Natural killer cell treated with Interleukin-12 subunit alpha and Interleukin-12 subunit beta and Interleukin-15 and Interleukin-18, amount 100 ng/mL, for 72 hours (primary cell): ENCODE measurements at places on chromosomes 16 and 17.

GRCh38 chr16:82055728-82056549 lies 20.9 kb downstream of the HSD17B2 start:
- no peak for DNase-seq

DNA sequence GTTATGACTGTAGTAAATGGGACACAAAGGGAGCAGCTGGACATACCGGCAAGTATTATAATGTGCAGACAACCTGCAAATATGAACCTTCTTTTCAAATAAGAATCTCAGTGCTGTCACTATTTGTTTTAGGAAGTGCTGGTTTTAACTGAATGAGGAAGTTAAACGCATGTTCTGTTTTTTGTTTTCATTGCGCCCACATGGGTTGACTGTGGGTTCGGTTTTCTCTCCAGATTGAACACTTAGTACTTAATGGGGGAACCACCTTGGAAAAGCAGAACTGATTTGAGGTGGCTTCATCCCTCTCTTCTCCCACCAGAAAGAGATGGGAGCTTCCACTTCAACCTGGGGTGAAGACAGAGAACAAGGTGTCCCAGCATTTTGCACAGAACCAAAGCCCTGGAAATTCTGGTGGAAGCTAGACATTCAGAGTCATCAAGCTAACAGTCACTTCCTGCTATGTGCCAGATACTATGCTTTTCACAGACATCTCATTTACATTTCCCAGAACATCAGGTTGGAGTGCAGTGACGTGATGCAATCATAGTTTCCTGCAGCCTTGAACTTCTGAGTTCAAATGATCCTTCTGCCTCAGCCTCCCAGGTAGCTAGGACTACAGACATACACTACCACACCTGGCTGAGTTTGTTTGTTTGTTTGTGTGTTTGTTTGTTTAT lies 149.8 kb downstream of the CDH13 start:
- no peak for DNase-seq

DNA sequence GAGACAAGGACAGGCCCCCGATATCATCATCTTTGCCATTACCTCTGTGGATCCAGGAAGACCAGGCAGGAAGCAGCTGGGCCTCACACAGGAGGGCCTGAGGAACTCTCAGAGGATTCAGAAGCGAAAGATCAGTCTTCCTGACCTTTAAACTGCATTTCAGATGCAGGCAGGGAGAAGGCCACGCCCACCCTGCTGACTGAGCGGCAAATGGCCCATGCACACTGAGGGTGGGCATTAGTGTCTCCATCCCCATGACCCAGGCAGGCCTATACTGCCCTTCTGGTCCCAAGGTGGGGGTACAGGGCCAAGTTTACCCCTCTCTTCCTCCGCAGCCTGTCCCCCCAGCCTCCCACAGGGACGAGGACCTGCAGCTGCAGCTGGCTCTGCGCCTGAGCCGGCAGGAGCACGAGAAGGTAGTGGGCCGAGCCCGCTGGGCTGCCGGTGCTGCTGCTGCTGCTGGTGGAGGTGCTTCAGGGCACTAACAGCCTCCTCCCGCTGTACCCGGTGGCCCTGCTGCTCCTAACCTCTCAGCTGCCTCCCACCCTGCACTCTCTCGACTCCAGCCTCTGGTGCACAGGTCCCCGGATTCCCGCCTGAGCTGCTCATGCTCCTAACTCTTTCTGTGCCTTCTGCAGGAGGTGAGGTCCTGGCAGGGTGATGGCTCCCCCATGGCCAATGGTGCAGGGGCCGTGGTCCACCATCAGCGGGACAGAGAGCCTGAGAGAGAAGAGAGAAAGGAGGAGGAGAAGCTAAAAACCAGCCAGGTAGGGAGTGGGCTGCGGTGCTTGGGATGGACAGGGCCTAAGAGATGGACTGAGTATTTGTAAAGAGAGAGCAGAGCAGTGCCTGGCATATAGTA lies 6.2 kb downstream of the EPN3 start:
- no peak for DNase-seq

DNA sequence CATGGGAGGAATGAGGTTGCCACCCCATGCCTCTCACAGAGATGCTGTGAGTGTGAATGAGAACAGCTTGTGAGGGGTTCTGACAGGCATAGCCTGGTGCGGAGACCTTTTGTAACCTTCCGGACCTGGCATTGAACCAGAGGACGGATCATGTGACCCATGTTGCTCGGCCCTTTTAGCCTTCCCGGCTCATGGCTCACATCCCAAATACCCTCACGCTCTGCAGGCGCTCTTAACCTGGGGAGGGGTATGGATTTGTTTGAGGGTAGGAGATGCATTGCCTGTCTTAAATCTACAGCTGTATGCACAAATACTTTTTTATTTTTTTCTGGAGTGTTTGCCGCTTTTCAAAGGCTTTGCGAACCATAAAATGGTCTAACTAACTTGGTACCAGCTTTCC lies 102.4 kb upstream of the CRHR1 start:
- no peak for DNase-seq

DNA sequence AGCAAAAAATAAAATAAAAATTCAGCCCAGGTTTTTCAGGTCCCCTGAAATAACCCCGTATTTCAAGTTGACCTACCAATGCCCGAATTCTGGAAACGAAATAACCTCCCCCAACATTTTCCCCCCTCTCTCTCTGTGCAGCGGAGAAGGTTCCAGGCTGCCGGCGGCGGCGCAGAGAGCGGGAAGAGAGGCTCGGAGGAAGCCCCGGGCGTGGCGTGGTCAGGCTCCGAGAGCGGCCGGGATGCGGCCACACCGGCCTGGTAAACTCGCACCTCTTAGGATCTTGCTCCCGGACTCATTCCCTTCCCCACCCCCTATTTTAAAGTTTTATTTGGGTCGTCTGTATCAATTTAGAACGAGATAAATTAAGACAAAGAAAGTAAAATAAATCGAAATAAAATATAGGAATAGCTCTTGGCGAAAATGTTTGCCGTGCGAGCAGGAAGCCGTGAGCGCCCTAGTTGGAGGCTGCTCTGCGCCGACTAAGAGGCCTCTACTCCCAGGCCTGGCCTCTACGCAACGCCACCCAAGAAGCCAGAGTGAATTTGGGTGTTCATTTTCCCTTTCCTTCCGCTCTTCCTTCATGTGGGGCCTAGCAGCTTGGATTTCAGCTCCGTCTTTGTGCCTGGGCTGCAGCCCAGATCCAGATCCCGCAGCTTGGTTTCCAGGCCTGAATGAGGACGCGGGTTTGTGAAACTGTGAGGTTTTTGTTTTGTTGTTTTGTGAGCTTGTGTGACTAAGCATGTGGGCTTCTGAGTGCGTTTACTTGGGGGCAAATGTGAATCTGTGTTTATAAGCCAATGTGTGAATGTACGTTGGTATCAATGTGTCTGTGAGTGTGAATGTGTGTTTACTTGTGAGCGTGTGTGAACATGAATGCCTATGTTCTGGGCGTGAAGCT lies 1.5 kb upstream of the HOXB6 start:
- DNase-seq, result no peak

DNA sequence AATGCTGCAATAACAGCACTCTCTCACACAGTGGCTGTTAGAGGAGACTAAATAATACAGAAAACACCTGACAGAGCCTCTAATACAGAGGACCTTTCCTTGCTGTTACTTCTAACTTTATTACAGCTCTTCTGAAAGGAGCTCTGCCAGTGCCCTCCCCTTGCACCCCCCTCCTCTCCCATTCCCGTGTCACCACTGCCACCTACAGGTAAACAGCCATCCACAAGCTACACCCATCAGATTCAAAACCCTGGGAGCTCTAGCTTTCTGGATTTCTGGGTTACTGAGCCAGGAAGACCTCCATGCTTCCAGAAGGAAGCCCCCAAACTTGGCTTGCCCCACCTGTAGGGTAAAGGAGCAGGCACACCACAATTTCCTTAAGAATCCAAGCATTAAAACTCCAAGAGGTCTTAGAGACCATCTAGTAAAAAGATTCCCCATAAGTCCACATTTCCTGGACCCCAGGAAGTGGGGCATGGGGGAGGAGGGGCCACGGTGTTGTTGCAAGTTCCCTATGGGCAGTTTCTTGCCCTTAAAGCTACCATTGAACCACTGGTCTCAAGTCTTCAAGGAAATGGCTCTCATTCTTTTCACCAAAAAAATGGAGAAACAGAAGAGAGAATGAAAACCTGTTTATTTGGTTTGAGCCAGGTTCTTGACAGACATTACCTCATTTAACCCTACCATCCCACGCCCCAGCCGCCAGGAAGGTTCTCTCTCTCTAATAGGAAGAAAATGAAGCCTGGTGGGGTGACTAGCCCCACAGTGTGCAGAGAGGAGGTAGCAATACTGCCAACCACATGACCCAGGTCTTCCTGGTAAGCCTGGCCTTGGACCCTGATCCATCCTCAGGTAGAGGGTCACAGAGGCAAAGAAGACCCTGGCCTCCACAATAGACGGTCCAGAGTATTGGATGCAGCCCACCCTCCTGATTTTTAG lies 52.8 kb downstream of the TOM1L2 start:
- DNase-seq, result no peak

DNA sequence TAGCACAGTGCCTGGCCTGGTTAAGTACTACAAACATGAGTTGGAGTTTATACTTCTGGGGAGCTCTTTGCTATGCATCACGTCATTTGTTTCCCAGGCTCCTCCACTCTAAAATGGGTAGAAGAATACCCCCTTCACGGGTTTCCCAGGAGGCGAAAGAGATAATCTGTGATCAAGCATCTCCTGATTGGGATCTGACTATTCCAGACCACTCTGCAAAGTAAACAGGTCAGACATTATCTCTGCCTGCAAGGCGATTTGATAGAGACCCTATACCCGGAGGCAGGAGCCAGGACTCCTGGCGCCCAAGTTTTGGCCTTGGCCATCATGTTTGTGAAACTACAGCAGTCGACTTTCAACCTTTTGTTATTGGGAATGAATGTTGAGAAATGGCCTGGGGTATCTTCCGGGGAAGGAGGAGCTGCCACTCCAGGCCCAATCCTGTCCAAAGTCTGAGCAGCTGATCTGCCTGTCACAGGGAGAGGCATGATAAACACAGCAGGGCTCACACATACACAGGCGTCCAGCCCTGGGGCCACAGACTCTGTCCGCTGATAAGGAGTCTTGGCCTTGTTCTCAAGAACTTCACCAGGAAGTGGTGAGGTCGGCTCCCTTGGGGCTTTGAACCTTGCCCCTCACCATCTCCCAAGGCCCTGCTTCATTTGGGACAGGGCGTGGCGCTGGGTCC lies 199.9 kb downstream of the MAF start:
- no peak for DNase-seq

- no peak for DNase-seq
Observed at GRCh38 chr16:19963301-19963700, 78.7 kb upstream of the GPRC5B start.
